NCI-H1694 treated with DMSO at 0.1 percent for 48 hours (cell line): ENCODE measurements at places on chromosomes 5 and 9.

DNA sequence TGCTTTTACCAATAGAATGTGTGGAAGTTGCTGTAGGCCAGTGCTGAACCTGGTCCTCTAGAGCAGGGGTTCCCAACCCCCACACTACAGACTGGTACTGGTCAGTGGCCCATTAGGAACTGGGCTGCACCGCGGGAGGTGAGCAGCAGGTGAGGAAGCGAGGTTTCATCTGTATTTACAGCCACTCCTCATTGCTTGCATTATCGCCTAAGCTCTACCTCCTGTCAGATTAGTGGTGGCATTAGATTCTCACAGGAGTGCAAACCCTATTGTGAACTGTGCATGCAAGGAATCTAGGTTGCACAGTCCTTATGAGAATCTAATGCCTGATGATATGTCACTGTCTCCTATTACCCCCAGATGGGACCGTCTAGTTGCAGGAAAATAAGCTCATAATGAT lies 6.1 kb upstream of the CCDC152 start:
- no peak for DNase-seq

GRCh38 chr5:116514421-116514970 lies 60.1 kb downstream of the SEMA6A start:
- DNase-seq = no peak

GRCh38 chr5:40033411-40033810 lies 608.6 kb upstream of the DAB2 start:
- DNase-seq = no peak

- DNase-seq = no peak
Measured at GRCh38 chr5:166596043-166596442, 1695.4 kb upstream of the WWC1 start.

DNA sequence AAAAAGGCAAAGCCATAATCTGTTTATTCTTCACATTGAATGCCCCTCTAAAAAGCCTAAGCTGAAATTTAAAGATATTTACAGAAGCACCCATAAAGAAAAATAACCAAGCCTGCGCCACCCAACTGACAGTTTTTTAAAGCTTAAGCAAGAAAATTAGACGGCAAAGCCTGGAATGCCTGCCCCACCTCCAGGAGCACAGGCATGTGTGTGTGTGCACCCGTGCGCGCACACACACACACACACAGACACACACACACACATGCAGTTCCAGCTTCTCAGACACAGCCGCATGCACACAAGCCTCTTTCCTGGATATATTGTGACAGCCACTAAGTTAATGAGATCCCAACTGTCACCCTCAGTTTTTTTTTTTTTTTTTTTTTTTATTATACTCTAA lies 88.2 kb downstream of the FRMD3 start:
- DNase-seq = no peak

- DNase-seq = no peak
Measured at GRCh38 chr9:130186839-130187522, 14.8 kb downstream of the NCS1 start.

DNA sequence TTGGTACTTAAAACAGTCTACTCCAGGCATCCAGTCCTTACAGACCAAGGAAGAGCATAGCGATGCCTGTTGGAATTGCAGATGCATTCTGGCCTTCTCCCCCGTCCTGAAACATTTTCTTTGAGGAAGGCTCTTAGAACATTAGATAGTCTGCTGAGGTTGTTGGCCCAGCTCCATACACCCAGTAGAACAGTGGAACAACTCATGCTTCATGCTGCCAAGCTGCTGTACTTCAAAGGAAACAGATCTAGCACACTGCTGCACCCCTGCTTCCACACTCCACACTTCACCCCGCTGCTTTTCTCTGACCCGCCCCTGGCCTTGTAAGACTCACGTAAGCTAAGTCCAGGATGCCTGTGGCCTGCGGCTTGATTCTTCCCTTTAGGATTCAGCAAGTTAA lies 33.4 kb upstream of the NCS1 start:
- DNase-seq = no peak

DNA sequence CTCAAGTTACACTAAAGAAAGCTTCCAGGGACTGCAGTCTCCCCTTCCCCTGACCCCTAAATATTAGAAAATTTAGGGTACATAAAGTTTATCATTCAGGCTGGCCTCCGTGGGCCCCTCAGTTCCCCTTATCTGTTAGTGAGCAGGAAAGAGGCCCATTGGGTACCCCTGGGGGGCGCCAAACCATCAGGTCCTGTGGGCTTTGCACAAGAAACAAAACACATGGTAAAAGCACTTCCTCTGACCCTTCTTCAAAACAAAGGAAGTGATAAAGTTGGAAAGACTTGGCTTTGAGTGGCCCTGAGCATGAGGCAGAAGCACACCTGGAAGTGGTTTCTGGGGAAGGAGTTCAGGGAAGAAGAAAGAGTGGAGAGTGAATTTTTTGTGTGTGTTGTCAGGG lies 213.0 kb downstream of the SMARCA2 start:
- peak; percentile 12 for DNase-seq

GRCh38 chr5:14263699-14264098 lies 120.6 kb downstream of the TRIO start:
- DNase-seq = peak; percentile 23

DNA sequence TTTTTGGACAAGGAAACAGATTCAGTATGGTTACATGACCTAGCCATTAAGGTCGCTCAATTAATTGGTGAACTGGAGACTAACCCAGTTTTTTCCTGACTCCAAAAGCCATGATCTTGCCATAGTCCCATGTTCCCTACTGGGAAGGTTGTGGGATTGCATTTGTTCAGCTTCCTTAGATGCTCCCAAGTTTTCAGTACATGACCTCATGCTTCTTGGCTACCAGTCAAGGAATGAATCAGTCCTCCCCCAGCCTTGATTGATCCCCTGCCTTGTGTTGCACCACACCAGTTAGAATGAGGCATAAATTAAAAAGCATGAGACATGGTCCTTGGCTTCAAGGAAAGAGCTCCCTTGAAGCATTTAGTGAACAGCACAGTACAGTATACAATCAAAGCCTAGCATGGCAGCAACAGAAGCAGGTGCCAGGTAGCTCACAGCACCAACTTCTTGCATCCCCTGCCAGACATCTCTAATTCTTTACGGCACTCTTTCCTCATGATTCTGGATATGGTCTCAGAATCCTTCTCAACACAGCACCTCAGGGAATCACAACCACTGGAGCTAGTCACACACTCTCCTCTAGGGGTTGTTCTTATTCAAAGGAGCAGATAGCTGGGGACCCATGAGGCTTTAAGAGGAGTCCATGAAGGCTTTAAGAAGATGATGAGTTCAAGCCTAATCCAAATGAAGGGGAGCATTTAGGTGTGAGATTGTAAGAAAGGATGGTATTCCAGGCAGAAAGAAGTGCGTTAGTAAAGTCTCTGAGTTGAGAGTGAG lies 295.5 kb upstream of the CLINT1 start:
- no peak for DNase-seq
